Hematopoietic multipotent progenitor cell treated with erythropoietin and hydrocortisone succinate and interleukin-3 and kit ligand, for 17 days (in vitro differentiated cells): ENCODE measurements at places on chromosomes 5 and 9.
A peak's percentile ranks its signal among the peaks of the same experiment; 100 is the strongest.

DNA sequence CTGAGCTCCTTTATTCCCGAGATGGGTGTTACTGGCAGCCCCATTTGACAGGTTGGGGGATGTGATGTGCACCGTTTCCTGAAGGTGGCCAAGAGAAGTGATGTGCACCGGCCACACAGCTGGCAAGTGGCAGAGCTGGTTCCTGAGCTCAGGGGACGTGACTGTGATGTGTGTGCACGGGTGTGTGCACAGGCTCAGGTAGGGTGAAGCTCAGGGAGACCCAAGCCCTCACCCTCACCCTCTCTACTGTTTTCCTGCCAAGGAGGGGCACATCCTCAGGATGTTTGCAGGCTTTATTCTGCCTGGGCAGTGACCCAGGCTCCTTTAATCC lies 56.6 kb downstream of the WWC1 start:
- DNase-seq, result no peak

- no peak for DNase-seq
Measured at GRCh38 chr5:150616024-150616470, 24.4 kb upstream of the SYNPO start.

DNA sequence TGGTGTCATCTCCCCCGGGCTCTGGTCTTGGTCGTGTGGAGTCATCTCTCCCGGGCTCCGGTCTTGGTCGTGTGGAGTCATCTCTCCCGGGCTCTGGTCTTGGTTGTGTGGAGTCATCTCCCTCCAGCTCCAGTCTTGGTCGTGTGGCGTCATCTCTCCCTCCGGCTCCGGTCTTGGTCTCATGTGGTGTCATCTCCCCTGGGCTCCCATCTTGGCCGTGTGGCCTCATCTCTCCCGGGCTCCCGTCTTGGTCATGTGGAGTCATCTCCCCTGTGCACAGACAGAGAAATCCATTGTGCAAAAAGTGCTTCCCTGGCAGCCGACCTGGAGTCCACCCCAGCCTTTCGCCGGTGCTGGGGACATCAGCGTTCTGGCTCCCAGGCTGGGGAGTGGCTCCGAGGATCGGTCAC lies 91.1 kb upstream of the CACNA1B start:
- DNase-seq, result no peak

DNA sequence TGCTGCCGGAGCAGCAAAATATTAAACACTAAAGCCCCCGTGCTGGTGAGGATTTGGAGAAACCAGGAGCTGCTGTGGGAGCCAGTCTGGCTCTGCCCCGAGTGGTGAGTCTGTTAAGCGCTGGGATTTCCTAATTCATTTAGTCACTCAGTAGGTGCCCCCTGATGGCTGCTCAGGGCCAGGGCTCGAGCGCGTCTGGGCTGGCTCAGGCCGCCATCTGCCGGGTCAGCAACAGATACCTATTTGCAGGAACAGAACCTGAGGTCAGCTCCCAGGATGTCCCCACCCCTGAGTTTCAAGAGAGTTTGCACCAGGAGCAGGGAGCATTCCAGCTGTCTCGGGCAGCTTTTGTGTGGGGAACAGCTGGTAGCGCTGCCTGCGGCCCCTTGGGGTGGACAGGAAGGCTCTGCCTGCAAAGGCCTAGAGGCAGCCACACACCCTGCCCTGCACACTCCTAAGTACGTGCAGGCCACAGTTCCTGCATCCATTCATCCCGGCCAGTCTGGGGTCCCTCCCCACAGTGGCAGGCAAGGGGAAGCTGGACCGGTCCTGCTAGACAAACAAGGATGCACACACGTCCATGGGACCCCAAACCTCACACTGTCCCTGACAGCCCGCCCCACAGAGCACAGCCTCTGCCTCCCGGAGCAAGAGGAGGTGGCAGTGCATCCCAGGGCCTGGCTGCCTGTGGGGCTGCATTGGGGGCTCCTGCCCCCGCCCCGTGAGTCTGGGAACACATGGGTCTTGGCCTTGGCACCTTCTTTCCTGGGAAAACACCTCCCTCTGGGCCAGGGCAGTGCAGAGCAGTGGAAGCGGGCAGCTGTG lies 83.7 kb downstream of the ADAMTS2 start:
- no peak for DNase-seq

DNA sequence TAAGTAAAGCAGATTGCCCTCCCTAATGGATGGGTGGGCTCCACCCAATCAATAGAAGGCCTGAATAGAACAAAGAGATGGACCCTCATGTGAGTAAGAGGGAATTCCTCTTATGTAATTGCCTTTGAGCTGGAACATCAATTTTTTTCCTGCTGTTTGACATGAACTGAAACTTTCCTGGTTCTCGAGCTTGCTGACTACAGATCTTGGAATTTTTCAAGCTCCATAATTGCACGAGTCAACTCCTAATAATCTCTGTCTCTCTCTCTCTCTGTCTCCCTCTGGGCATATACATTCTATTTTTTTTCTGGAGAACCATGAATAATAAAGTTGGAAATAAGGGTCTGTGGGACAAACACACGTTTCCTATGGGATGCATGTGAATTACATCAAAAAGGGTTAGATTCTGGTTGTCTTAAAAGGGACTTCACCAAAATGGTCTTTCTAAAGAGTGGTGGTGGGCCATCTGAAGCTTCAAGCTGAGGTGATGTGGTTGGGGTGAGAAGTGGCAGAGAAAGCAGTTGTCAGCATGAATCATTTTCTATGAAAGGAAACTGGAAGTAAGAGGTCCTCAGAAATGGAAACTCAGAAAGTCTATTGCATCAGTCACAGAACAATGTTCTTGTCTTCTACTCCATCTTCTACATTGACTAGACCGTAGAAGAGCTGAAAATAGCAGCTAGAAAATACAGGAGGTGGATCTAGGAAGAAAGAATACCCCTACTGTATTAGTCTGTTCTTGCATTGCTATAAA lies 47.0 kb upstream of the HOMER1 start:
- no peak for DNase-seq

- DNase-seq, result no peak
Measured at GRCh38 chr5:39189292-39189955, 29.9 kb downstream of the FYB1 start.

GRCh38 chr9:133928248-133928764 lies 63.8 kb downstream of the VAV2 start:
- no peak for DNase-seq

DNA sequence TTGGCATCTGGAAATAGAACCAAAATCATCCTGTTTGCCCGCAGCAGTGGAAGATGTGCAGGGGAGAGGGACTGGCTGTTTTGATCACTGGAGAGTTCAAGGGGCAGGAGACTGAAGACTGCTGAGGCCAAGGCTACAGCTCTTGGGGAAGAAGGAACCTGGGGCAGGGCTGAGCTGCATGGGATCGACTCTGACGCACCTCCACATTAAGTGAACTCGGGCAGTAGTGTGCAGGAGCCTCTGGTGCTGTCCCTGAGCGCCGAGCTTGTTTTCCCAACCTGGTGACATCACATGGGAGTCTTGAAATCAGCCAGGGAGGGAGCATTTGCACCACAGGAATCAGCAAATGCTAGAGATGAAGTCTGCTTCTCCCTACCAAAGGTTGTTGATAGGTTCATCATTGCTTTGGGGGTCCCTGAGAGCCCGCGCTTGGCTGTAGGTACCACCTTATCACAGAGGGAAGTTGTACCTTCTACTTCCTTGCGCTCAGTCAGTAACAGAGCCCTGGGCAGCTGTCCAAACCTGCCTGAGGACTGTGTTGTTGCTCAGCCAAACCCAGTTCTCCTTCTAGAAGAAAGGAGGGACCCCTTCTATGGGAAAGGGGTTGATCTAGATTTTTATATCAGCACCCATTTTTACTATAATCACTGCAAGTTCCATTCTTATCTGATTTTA lies 52.3 kb upstream of the CTSL start:
- peak; percentile 55 for DNase-seq

GRCh38 chr5:149367249-149367971 lies 9.6 kb downstream of the PCYOX1L start:
- peak; percentile 75 for DNase-seq

DNA sequence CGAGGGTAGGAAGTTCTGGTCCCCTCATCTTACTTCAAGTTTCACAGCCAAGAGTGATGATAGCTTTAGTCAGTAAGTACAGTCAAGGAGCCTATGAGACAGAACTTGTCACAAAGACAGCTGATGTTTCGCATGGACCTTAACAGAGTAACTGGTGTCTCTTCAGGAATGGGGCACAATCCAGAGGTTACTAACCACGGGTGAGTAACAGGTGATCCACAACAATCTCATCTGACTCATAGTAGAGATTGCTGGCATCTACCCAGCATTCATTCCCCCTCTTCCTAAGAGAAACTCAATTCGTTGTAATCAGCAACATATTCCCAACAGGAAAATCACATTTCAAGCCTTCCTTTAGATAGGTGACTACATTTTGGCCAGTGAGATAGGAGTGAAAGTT lies 126.7 kb downstream of the SNX18 start:
- DNase-seq, result no peak

DNA sequence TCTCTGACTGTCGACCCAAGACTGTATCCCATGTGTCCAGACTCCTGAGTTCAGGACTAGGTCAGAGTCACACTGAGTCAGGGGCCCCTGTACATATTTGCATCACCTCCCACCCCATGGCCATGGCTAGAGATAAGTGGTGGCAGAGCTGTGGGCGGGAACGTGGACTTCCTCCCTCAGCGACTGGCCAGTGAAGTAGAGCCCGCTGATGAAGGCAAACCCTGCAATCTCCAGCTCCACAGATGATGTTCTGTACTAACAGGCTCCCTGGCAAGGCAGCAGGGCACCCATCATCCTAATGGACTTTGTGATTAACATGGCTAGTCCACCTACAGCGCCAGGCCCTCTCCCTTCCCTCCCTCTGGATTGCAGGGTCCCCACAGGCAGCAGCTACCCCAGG lies 110.5 kb upstream of the LRRTM2 start:
- DNase-seq, result no peak

- DNase-seq, result no peak
Measured at GRCh38 chr5:180825768-180826525, 23.3 kb upstream of the MGAT1 start.
